CD4-positive, alpha-beta memory T cell (primary cell): ENCODE measurements at places on chromosomes 12 and 14. TPM values are rescaled to one million over a fixed set of nuclear protein-coding genes. Genes with fewer than 3 reads are reported as not detected.
A peak's percentile ranks its signal among the peaks of the same experiment; 100 is the strongest.

DNA sequence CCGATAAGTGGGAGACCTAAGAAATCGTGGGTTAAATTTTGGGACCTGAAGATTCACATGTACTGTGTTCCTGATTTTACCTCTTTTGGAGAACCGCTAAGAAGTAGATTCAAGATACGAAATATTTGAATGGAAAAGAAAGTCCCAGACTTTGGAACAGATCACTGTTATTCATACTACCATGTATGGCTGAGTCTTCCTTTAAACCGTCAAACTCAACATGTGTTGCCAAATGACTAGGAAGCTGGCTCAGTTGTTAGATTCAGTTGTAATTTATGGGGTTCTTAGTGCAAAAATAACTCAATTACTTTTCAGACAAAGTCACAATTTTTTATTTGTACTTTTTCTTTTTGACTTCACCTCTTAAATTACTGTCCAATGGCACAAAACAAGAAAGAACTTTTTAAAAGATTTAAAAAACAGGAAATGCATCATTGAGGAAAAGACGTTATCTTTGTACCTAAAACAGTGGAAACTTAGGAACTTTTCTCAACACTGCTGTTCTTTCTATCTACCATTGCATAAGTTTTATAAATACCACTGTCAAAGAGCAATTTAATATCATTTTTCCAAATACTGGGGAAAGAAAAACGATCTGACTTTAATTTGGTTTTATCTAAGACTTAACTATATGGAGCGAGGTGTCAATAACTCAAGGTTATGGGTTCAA lies 15.7 kb downstream of the RERG start:
- no peak for DNase-seq

GRCh38 chr14:53962953-53963319 lies 6.3 kb upstream of the BMP4 start:
- no peak for DNase-seq

DNA sequence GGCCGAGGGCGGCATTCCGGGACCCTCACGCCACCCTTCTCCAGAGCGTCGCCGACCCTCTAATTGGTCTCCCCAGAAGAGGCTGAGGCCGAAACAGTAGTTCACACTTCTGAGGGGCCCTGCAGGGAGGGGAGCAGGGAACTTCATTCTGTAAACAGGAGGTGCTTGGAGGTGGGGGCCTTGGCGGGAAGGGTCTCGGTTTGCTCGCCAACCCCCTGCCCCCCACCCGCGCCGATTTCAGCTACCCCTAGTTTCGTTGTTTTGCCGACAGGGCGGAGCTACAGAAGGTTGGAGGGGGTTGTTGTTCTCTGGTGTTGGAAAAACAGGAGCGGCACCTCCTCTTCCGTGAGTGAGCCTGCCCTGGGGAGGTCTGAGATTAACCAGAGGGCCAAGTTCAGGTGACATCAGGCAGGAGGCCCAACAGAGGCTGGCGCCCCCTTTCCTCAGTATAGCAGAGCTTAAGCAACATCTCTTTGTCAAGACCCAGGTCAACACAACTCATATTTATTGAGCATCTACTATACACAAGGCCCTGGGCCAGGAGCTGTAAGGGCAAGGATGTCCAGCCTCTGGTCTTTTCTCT lies 682 bp downstream of the ERBB3 start:
- no peak for DNase-seq

Gene SPATA7
- polyA plus RNA-seq = 4.2 TPM

- DNase-seq = no peak
These were observed 15.8 kb upstream of the STAB2 start for GRCh38 chr12:103571286-103571685.

DNA sequence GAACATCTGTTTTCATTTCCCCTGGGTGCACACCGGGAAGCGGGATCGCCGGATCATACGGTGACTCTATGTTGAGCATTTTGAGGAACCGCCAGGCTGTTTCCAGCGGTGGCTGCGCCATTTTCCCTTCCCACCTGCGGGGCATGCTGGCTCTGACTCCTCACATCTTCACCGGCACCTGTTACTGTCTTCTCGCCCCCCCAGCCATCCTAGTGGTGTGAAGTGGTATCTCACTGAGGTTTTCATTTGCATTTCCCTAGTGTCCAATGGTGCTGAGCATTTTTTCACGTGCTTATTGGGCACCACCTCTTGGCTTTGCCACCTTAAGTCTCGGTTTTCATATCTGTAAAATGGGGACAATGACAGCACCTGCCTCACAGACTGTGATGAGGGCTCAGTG lies 44.1 kb upstream of the EML1 start:
- DNase-seq = no peak

Gene TSPAN11
- not detected for polyA plus RNA-seq

Gene PTPRB
- not detected for polyA plus RNA-seq

DNA sequence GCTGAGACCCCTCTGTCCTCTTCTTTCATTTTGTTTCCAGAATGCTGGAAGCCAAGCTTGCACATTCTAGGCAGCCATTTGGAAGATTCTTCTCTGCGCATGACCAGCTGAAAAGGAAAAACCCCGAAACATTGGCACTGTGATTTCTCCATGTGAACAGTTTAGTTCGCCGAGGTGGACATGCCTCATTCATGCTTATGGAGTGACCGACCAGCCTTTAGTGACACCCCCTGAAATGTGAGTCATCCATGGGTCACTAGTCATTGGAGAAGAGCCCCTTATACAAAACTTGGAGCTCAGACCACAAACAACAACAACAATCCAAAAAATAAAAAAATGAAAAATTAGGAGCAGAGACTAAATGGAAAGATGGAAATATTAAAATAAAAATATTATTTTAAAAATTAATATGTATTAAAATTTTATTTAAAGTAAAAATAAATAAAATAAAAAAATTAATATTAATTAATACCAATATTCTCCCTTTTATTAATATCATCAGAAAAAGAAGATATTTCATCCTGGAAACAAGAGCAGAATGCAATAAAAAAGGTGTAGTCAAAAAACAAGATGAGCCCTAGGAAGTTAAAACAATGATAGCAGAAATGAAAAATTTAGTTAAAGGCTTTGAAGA lies 9.5 kb upstream of the KRT7 start:
- no peak for DNase-seq

Gene DHH
- polyA plus RNA-seq = not detected

Gene GPD1
- not detected for polyA plus RNA-seq

DNA sequence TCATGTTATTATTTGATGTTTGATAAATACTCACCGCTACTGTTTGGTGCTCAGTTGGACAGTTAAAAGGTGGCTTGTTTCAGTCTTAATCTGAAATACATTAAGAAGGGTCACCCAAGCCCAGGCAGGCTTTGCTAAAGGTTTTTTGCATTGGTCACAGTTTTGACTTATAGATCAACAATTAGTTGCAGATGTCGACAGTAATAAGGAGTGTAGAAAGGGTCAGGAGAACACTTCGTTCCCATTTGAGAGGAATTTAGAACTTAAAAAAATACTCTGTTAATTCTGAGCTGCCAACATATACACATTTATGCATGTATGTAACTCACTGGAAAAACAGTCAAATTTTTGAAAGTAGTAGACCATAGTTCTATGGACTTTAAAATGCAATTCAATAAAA lies 130.3 kb downstream of the TMEM30B start:
- DNase-seq = no peak

GRCh38 chr12:41436076-41436475 lies 248.0 kb downstream of the PDZRN4 start:
- DNase-seq = no peak

GRCh38 chr14:68866991-68867533 lies 74.2 kb upstream of the ZFP36L1 start:
- DNase-seq = no peak

GRCh38 chr12:129226851-129227250 lies 373.6 kb downstream of the GLT1D1 start:
- no peak for DNase-seq

Gene IL22
- polyA plus RNA-seq = 0.67 TPM

GRCh38 chr14:72352012-72352411 lies 419.8 kb downstream of the RGS6 start:
- no peak for DNase-seq

Gene CPNE6
- 0.04 TPM for polyA plus RNA-seq

DNA sequence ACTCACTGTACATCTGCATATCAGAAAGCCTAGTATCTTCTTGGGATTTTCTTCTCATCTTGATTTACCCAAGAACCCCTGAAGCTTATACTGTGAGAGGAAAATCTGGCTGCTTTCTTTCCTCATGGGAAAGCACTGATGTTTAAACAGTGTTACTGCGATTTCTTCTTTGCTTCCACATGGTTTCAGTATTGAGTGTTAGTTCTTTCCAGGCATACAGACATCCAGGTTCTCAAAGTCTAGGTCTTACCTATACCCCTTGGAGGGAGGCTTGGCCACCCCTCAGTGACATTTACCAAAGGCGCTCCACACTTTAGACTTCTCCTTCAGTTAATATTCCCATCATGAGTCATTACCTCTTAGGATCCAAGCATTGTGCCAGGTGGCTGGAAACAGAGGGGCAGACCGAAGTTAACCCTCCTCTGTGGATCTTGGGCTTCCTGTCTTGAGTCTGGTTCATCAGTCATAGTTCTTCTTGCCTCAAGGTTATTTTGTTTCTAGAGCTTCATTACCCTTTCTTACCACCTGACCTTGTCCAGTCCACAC lies 79.1 kb downstream of the TMEM117 start:
- DNase-seq = no peak

GRCh38 chr12:88833641-88834116 lies 253.4 kb upstream of the KITLG start:
- no peak for DNase-seq

Gene CLEC6A
- not detected for polyA plus RNA-seq

GRCh38 chr12:67996347-67996746 lies 7.1 kb downstream of the IFNG-AS1 start:
- DNase-seq = no peak

DNA sequence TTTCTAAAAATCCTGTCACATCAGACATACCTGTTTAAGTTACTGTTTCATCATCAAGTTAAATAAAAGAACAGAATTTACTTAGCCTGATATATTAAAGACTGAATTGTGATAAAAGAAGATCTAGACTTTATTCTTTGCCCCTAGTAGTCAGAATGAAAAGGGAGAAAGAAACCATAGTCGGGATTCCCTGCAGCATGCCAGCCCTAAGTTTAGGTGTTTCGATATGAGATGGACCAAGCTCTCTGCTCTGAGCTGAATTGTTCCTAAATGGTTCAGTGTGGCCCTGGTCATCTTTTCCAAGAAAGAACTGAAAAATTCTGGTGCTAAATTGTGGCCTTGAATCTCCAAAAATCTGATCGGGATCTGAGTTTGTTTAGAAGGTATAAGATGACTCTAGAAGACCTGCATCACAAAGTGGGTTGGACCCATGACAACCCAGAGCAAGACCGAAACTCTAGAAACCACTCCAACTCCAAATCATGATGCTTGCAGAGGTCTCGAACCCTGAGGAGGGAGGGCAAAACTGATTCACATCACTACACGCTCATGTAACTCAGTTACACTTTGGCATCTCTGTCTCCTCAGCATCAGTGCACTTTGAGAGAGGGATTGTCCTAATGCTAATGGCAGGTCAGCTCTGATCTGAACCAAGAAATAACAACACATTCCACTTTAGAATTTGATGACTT lies 15.7 kb downstream of the PTGER2 start:
- no peak for DNase-seq

GRCh38 chr14:52473557-52473956 lies 78.7 kb downstream of the TXNDC16 start:
- peak; percentile 50 for DNase-seq

DNA sequence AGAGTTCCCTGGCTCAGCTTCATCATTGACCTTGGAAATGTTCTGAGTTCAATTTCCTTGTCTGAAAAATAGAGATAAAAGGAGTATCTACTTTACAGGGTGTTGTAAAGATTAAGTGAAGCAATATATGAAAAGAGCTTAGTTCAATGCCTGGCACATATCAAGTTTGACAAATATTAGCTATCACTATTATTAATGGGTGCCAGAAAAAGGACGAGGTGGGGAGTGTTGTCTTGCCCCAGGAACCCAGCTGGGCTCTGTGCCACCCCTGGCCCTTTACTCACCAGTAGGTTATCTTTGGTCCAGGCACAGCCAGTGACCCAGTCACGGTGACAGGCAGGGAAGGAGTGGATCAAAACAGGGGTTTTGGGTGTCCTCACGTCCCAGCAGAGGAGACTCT lies 32.0 kb downstream of the PARP2 start:
- DNase-seq = no peak

Gene LRTM2
- polyA plus RNA-seq = not detected

Gene IFNG-AS1
- 11.3 TPM for polyA plus RNA-seq

GRCh38 chr12:98149691-98150210 lies 365.6 kb upstream of the TMPO start:
- no peak for DNase-seq

- DNase-seq = no peak
These were observed 208.5 kb upstream of the NEDD1 start for GRCh38 chr12:96698521-96698920.

Gene P3H3
- polyA plus RNA-seq = 1.2 TPM

DNA sequence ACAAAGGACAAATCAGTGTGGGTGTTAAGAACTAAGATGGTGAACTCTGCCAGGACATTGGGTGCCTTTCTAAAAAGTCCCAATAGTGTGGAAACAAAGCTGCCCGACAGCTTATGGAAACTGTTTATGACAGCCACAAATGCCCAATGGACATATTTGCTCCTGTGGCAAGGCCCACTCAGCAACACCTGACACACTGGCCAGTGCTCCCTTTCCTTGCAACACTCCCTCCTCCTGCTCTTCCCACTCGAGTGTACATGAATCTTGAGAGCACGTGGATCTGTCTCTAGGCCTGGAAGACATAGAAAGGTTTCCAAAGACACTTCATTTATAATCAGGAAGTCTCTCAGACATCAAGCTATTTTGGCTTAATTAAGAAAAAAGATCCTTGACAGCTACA lies 14.2 kb upstream of the LRIG3 start:
- DNase-seq = no peak

Gene FITM1
- 0.81 TPM for polyA plus RNA-seq

DNA sequence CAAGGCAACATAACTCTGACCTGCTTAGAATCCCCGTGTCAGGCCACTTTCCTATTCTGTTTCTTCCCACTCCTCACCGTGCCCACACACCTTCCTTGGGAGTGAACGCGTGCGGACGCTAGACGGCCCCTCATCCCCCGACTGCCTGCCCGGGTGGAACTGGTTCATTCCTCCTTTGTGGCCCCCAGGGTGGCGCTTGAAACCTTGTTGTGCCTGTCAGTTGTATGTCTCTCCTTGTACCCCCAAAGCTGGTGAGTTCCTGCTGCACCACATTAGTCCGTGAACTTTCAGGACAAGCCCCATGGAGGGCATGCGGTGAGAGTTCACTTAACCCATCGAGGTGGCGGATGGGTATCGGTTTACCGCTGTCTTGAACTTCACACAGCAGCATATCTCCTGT lies 46.7 kb downstream of the SSH1 start:
- no peak for DNase-seq

Gene C12orf50
- polyA plus RNA-seq = not detected

DNA sequence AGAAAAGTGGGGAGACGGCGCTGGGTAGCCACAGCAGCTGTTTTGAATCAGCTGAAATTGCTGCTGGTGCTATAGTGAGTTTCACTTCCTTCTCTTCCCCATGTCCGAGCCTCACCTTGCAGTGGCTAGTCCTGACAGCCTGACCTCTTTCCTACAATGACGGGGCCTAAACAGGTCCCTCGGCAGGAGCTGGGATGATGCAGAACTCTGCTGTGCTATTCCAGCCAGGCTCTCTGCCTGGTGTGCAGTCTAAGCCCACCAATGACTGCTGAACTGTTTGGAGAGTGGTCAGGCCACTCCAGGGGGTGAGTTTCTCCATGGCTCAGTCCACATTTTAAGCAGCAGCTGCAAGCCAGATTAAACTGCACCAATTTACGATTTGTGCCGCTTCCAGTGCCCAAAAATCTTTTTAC lies 207.3 kb downstream of the TTC7B start:
- no peak for DNase-seq

Gene KLRF1
- 0.30 TPM for polyA plus RNA-seq

GRCh38 chr12:131699434-131699833 lies 11.5 kb upstream of the SFSWAP start:
- DNase-seq = no peak

Gene SAMD15
- not detected for polyA plus RNA-seq
